ENCODE measurements at places on chromosomes 3 and 15. TPM values are rescaled to one million over a fixed set of nuclear protein-coding genes. Genes with fewer than 3 reads are reported as not detected.

- no peak for DNase-seq
Measured at GRCh38 chr15:35921046-35921445, 375.1 kb upstream of the DPH6 start.

DNA sequence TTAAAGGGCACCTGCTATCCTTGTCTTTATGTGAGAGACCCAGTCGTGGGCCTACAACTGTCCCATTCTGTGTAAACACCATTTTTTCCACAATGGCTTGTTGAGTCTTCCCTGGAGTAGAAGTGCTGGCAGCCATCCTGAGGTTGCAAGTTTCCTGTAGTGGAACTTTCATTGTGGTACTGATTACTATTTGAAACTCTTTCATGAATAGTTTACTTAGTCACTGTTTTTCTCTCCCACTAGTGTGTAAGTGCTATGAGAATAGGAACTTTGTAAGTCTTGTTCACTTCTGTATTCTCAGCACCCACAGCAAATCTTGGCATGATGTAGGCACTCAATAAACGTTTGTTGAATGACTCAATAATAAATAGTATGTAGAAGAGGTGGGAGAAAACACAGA lies 48.6 kb downstream of the RARB start:
- no peak for DNase-seq

DNA sequence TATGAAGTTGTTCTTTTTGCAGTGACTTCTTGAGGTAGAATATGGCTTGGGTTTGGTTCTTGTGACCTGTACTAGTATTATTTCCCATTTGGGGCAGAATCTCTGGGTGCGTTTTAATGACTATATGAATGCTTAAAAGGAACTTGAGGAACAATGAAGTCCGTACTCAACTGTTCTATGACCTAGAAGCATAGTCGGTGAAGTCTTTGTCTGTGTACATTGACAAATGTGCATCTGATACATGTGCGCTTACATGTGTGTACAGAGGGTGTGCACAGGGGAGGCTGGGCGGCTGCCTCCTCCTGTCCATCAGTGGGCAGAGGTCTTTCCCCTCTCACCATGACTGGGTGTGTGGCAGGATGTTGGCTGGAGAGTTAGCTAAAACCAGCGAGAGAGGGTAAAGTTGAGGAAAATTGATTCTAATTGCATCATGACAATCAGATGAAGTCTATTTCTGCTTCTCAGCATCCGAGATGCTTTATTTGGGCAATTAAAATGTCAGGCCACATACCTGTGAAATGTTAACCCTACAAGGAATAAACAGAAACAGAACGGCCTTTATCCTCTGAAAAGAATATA lies 1.0 kb upstream of the NR2F2 start:
- no peak for DNase-seq

CYP1A2 gene
- total RNA-seq = not detected

UBA3 gene
- total RNA-seq = 76.6 TPM

EPHB1 gene
- not detected for total RNA-seq

Measured in CD8-positive, alpha-beta memory T cell (primary cell).